HFF-Myc (cell line): ENCODE measurements at places on chromosomes 3 and 15.

DNA sequence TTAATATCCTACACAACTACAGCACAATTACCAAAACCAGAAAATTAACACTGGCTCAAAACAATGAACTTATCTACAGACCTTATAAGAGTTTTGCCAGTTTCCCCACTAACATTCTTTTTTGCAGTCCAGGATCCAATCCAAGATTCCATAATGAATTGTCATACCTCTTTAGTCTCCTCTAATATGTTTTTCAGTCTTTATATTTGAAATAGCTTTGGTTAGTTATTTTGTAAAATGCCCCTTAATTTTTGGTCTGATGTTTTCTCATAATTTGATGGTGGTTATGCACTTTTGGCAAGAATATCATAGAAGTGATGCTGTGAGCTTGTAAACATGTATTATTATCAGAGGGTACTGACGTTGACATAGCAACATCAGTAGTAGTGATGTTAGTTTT, 124.3 kb downstream of the ISL2 start:
- no peak for DNase-seq

DNA sequence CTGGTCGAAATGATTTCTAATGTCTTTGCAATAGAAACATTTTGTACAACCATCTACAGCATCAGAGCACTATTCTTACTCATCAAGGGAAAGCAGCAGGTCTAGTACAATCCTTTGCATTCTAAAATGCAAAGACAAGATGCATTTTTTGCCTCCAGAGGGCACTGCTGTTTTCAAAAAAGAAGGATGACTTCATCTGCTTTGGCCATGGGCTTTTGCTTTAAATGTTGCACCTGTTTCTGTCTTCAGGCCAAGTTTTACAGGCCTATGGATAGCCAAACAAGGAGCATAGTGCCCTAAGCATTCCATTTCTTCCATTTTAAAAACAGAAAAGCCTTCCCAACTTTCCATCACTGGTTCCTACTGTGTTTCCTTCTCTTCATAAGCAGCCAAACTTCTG, 3.4 kb downstream of the PARP9 start:
- peak; percentile 53 for DNase-seq

DNA sequence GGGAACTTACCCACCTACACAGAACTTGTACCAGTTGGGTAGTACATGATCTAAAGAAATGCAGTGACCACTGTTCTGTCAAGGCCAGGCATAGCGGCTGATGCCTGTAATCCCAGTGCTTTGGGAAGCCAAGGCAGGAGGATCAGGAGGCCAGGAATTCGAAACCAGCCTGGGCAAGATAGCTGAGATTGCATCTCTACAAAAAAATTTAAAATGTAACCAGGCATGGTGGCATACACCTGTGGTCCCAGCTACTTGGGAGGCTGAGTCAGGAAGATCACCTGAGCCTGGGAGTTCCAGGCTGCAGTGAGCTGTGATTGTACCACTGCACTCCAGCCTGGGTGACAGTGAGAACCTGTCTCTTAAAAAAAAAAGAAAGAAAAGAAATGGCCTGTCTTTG, 321.0 kb downstream of the FEZF2 start:
- DNase-seq, result no peak

DNA sequence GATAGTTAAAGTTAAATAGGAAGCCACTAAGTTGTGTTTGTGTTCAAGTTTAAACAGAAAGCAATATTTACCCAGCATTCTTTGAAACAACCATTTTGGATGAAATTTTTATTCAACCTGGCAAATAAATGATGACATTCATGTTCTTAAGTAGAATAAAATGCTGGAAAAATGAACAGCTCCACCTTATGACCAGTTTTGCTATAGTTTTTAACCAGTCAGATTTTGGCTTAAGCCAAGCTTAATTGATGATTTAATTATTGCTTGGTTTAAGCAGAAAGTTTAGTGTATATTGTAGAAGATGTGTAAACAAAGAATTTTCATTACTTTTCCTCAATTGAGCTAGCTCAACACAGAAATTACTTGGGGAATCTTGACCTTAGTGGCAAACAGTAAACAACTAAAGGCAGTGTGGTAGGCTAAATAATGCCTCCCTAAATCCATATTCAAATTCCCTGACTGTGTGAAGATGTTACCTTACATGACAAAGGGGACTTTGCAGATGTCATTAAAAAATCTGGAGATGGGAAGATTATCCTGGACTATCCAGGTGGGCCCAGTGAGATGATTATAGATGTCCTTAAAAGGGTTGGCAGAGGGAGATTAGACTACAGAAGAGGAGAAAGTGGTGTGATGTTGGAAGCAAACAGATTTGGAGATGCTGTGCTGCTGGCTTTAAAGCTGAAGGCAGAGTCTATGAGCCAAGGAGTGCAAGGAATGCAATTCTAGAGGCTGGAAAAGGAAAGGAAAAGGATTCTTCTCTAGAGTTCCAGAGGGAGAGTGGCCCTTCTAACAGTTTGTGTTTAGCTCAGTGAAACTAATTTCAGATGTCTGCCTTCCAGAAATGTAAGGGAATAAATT, 448.6 kb upstream of the GOLIM4 start:
- no peak for DNase-seq

- peak; percentile 20 for DNase-seq
These were observed 229.2 kb downstream of the UACA start for GRCh38 chr15:70533931-70534742.

- DNase-seq, result no peak
These were observed 32.2 kb upstream of the TPRG1 start for GRCh38 chr3:189139611-189139940.
